ENCODE measurements at places on chromosomes 1 and 21. TPM values are rescaled to one million over a fixed set of nuclear protein-coding genes. Genes with fewer than 3 reads are reported as not detected.

Gene PADI2
- 2.0 TPM for total RNA-seq

Gene ZSWIM5
- 8.8 TPM for total RNA-seq

Gene EDARADD
- total RNA-seq: 5.0 TPM

Gene FOXO6
- 1.7 TPM for total RNA-seq

- DNase-seq: no peak
- H3K27me3 ChIP-seq: no peaks in the 10 kb centered on the region
- no peaks in the 10 kb centered on the region for H3K4me1 ChIP-seq
- H3K27ac ChIP-seq: no peak overlapping the region
Measured at GRCh38 chr1:104084380-104084779, 334.7 kb downstream of the AMY1C start.

DNA sequence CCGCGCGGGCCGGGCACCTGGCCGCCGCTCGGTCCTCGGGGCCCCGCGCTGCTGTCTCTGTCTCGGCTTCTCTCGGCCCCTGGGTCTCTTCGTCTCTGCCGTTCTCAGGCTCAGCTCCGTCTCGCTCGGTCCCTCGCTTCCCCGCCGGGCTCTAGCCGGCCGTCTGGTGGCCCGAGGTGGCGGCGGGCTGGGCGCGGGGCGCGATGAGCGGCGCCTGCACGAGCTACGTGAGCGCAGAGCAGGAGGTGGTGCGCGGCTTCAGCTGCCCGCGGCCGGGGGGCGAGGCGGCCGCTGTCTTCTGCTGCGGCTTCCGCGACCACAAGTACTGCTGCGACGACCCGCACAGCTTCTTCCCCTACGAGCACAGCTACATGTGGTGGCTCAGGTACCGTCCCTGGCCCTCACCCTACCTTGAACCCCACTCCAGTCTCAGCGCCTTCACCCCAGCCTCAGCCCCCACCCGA, 355 bp downstream of the SHISAL2A start:
- H3K27ac ChIP-seq: no peak overlapping the region
- H3K27me3 ChIP-seq: peaks cover 36% of the 10 kb centered on the region
- no peak overlapping the region for H3K4me3 ChIP-seq
- peak; percentile 85 for DNase-seq
- peaks cover under 1% of the 10 kb centered on the region for H3K4me1 ChIP-seq

- H3K36me3 ChIP-seq: no peaks in the 10 kb centered on the region
- no peak for DNase-seq
- no peaks in the 10 kb centered on the region for H3K27me3 ChIP-seq
- H3K27ac ChIP-seq: no peak overlapping the region
- H3K4me1 ChIP-seq: no peaks in the 10 kb centered on the region
Measured at GRCh38 chr1:24683713-24684162, 40.6 kb downstream of the SRRM1 start.

Gene RAB3B
- 69.1 TPM for total RNA-seq

- DNase-seq: no peak
- no peaks in the 10 kb centered on the region for H3K27me3 ChIP-seq
- H3K36me3 ChIP-seq: no peaks in the 10 kb centered on the region
- H3K27ac ChIP-seq: no peak overlapping the region
- H3K4me3 ChIP-seq: no peak overlapping the region
Measured at GRCh38 chr1:207938016-207938415, 27.1 kb upstream of the CD34 start.

DNA sequence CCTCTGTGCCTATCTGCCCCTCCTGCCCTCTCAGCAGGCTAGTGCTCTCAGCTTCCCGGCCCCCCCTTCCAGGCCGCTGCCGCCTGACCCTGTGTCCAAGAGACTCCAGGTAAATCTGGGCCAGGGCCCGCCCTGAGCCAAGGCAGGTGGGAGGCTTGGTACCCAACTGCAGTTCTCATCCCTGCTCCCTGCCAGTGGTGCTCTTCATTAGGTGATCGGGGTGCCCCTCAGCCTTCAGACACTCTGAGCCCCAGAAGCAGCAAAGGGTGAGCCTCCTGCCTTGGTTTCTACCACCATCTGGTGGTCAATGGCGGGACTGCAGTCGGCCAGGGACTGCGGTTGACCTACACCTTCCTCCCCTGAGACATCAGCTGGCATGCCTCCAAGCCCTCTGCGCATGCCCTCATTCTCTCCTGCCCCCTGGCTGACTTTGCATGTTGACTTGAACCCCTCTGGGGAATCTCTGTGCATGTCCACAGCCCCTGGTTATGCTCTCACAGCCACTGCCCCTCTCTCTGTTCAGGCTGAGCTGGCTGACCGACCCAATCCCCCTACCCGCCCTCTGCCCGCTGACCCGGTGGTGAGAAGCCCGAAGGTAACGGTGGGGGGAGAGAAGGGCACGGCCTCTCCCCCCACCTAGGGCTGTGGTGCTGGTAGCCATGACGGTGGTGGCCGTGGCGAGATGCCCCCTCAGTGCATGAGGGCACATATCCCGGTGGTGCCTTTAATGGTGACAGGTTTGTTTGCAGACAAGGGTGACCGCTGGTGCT, 2.0 kb upstream of the EFNA4 start:
- no peak overlapping the region for H3K27ac ChIP-seq
- peaks cover 7% of the 10 kb centered on the region for H3K27me3 ChIP-seq
- H3K36me3 ChIP-seq: peaks cover 2% of the 10 kb centered on the region

DNA sequence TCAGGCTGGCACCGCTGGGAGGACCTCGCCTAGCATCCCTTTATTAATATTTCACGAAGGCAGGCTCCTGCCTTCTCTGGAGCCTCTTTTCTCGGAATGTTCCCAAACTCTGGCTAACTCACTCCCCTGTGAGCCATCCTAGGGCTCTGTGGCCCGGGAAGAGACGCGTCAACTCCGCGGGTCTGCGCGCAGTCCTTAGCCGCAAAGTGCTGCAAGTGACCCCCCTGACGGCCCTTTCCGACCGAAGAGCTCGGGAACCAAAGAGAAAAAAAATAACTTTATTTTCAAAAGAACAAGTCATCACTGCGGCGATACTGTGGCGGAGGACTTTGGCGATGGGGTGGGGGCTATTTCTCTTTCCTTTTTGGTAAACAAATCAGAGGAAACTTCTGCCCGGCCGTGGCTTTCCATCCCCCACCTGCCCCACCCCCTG, 14.6 kb downstream of the NR5A2 start:
- peak overlapping the region; percentile 77 for H3K4me3 ChIP-seq
- H3K27me3 ChIP-seq: peaks cover 81% of the 10 kb centered on the region
- H3K4me1 ChIP-seq: peaks cover 4% of the 10 kb centered on the region
- no peak overlapping the region for H3K27ac ChIP-seq
